Endothelial cell of umbilical vein (primary cell): ENCODE measurements at places on chromosomes 5 and 9. TPM values are rescaled to one million over a fixed set of nuclear protein-coding genes. Genes with fewer than 3 reads are reported as not detected.

The PCDHB7 gene
- 0.27 and 0.48 TPM in 2 replicates for total RNA-seq

The FAM240B gene
- not detected in 2 replicates for total RNA-seq

The PTGES gene
- not detected in 2 replicates for total RNA-seq

The BASP1 gene
- total RNA-seq, result 79.3 and 102 TPM in 2 replicates

The HSPB3 gene
- not detected in 2 replicates for total RNA-seq

The OR1L6 gene
- not detected in 2 replicates for total RNA-seq

The BARHL1 gene
- not detected in 2 replicates for total RNA-seq

The NTRK2 gene
- 0.05 and 0.13 TPM in 2 replicates for total RNA-seq

The SOHLH1 gene
- not detected in 2 replicates for total RNA-seq

The CDH18 gene
- total RNA-seq, result not detected in 2 replicates

The SNAPC4 gene
- total RNA-seq, result 14.7 and 17.5 TPM in 2 replicates

The UBAP1 gene
- 38.0 and 38.8 TPM in 2 replicates for total RNA-seq

The ACSL6 gene
- not detected in 2 replicates for total RNA-seq

The SPARC gene
- 3,114 and 3,174 TPM in 2 replicates for total RNA-seq

The PCDHGB4 gene
- 4.4 and 6.5 TPM in 2 replicates for total RNA-seq

The EPB41L4B gene
- 0.15 and 0.23 TPM in 2 replicates for total RNA-seq

The ROPN1L gene
- 0.55 and 0.60 TPM in 2 replicates for total RNA-seq

The FOXD4 gene
- total RNA-seq, result 0.35 and 0.42 TPM in 2 replicates

The PLEKHG4B gene
- not detected in 2 replicates for total RNA-seq

The NUDCD2 gene
- total RNA-seq, result 46.9 and 50.3 TPM in 2 replicates

The CCDC180 gene
- 2.5 and 4.5 TPM in 2 replicates for total RNA-seq

The SLC46A2 gene
- not detected in 2 replicates for total RNA-seq

The ROR2 gene
- not detected in 2 replicates for total RNA-seq

The RANBP3L gene
- not detected in 2 replicates for total RNA-seq

The SYK gene
- total RNA-seq, result not detected in 2 replicates

The SLC4A9 gene
- not detected in 2 replicates for total RNA-seq

The CCL27 gene
- not detected in 2 replicates for total RNA-seq

The SAPCD2 gene
- total RNA-seq, result 24.3 and 27.8 TPM in 2 replicates

The NEUROG1 gene
- total RNA-seq, result not detected in 2 replicates

The FCN2 gene
- not detected in 2 replicates for total RNA-seq

The TNFSF8 gene
- total RNA-seq, result not detected in 2 replicates

The EQTN gene
- not detected in 2 replicates for total RNA-seq

The CEP72 gene
- 9.5 and 9.6 TPM in 2 replicates for total RNA-seq

The IGFBPL1 gene
- total RNA-seq, result not detected in 2 replicates

The IRX4 gene
- total RNA-seq, result not detected in 2 replicates

The HTR4 gene
- total RNA-seq, result not detected in 2 replicates

The FAXDC2 gene
- 5.8 and 8.3 TPM in 2 replicates for total RNA-seq

The PCDHA9 gene
- total RNA-seq, result not detected in 2 replicates

The CDKN2A gene
- total RNA-seq, result 8.5 and 9.3 TPM in 2 replicates

The PITX1 gene
- 0.42 and 6.0 TPM in 2 replicates for total RNA-seq
